ENCODE measurements at places on chromosomes 7 and 10.

GRCh38 chr7:42489299-42489698, 252.3 kb upstream of the GLI3 start:
- DNase-seq: no peak

GRCh38 chr10:11679946-11680345, 62.2 kb upstream of the ECHDC3 start:
- DNase-seq: no peak

GRCh38 chr10:58608826-58609531, 96.3 kb downstream of the BICC1 start:
- no peak for DNase-seq

GRCh38 chr10:77593771-77594470, 43.7 kb downstream of the KCNMA1 start:
- no peak for DNase-seq

DNA sequence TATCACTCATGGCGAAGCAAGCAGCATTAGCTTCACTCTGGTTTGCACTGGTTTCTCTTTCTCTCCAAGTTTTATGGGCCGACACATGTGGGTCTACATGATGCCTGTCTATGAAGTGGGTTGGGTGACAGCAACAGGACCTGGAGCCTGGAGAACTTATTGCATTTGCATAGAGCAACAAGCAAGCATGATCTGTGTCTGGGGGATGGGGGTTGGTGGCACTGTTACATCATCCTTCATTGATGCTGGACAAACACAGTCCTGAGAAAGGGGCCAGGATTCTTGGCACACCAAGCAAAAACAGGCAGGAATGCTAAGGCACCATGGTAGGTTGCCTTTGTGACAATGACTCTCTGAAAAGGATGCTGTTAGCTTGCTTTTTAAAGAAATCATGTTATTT, 266.2 kb upstream of the CDC14C start:
- no peak for DNase-seq

DNA sequence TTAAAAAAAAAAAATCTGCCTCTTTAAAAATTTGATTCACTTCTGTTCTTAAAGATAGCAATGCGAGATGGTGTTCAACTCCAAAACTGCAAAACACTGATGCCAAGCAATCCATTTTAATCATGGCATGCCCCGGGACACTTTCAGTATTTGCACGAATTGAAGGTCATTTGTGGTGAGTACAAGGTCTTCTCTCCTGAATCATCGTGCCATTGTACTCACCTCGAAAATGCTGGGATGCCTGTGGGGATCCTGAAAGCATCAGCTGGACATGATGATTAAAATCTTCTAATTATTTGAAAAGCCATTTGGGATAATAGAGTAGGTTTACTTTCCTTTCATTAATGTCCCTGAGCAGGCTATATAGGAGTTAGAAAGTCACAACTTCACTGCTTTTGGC, 125.1 kb upstream of the NRP1 start:
- DNase-seq: no peak

All from stimulated activated CD4-positive, alpha-beta T cell treated with anti-CD3 and anti-CD28 coated beads, Interleukin-12 subunit alpha, Interleukin-12 subunit beta, amount 100 ng/mL, for 24 hours (primary cell).